Epithelial cell of esophagus (primary cell): ENCODE measurements at places on chromosomes 1 and 21.
A peak's percentile ranks its signal among the peaks of the same experiment; 100 is the strongest.

DNA sequence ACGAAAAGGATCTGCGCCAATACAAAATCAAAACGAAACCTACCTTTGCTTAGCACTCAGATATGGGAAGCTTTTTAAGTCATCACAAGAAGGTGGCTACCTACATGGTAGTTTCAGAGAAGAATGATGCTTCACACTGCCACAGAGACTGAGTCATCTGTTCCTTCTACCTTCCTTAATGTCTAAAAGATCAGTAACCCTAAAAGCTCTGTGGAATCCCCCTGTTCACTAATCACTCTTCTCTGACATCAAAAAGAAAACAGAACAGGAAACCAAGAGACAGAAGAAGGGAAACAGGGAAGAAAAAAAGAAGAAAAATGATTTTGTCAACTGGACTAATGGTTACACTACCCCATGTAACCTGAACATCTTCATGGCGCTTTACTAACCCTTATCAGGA is 177.2 kb downstream of the SMYD3 start:
- peak; percentile 7 for DNase-seq

DNA sequence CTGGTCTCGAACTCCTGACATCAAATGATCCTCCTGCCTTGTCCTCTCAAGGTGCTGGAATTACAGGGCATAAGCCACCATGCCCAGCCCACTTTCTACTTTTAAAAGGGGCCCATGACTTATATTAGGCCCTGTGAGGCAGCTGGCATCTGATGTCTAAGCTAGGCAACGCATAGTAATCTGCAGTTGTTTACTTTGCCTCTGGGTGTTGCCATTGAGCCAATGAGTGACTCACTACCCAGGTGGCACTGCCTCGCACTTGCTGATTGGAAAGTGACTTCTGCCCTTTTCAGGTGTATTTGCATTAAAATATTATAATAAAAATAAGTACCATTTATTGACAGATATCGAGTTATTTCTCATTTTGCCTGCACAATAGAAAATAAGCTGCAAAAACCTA is 84.9 kb downstream of the KIF14 start:
- DNase-seq, result peak; percentile 86

GRCh38 chr1:238985312-238985711 is 401.1 kb upstream of the CHRM3 start:
- peak; percentile 46 for DNase-seq

DNA sequence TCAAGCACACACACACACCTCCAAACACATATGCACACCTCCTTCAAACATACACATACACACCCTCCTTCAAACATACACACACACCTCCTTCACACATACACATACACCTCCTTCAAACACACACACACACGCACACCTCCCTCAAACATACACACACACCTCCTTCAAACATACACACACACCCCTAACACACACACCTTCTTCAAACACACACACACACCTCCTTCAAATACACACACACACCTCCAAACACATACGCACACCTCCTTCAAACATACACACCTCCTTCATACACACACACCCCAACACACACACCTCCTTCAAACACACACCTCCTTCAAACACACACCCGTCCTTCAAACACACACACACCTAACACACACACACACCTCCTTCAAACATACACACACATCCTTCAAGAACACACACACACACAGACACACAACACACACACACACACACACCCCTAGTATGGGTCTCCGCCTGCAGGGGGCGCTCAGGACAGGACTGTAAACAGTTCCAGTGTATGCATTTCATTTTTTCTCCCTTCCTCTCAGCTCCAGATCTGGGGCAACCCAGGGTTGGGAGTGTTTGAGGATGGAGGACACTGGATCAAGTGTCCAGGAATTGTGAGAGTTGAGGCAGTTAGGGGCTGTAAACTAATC is 12.1 kb downstream of the LGR6 start:
- DNase-seq, result no peak

GRCh38 chr1:51897699-51898031 is 19.1 kb upstream of the NRDC start:
- peak; percentile 92 for DNase-seq

DNA sequence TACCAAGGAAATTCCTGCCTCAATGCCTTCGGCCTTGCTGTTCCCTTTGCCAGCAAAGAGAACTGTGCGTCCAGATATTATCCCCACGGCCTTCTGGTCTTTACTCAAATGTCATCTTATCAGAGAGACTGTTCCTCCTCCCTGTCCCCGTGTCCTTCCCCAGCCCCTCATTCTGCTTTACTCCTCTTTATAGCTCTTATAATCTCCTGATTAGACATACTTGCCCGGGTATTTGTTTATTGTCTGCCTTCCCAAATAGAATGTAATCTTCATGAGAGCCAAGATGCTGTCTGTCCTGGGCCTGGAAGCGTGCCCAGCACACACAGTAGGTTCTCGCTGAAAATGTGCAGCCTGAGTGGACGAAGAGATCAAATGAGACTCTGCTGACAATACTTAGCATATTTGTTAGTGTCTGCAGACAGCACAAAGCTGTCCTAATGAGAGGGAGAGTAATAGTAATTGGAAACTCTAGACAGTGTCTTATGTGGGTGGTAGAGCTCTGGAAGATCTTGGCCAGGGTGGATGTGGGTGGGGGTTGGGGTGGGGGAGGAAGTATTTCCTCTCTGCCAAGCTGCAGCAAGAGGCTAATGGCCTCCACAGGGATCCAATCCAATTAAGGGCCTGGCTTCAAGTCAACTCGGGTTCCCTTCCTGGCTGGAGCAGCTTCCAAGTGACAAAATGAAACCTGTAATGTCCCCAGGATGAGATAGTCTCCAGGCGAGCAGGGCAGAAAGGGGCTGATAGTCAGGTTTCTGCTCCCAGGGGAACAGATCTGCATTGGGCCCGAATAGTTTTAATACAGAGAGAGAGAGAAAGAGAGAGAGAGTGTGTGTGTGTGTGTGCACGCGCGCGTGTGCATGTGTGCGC is 9.5 kb upstream of the CLIC4 start:
- DNase-seq, result no peak

GRCh38 chr1:64487061-64487460 is 17.1 kb downstream of the CACHD1 start:
- peak; percentile 21 for DNase-seq

- DNase-seq, result peak; percentile 65
Observed at GRCh38 chr1:27001570-27002360, 8.3 kb downstream of the TRNP1 start.

DNA sequence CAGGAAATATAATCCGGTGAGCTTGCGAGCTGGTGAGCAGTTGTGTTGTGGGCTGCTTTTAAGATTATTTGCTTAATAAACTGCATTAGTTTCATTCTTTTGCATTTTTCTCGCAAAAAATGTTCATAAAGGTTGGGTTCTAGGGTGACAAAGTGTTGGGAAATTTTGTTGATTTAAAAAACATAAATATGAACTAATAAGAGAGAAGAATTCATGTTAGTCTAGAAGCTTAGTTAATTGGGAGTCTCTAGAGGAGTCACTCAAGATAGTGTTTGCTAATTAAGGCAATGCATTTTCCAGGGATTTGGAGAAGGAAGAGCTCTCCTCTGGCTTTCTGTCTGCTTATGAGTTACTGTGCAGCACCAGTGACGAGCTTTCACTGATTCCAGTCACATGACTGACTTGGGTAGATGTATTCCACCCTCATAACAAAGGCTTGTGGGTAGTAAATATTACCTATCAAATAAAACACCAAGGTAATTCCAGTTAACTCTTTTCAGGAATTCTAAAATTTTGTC is 417.0 kb downstream of the PTBP2 start:
- no peak for DNase-seq

- DNase-seq, result no peak
Observed at GRCh38 chr1:190578017-190578416, 100.4 kb upstream of the BRINP3 start.

- DNase-seq, result no peak
Observed at GRCh38 chr1:40742363-40743061, 41.1 kb upstream of the KCNQ4 start.

- DNase-seq, result no peak
Observed at GRCh38 chr1:116234429-116234828, 123.2 kb downstream of the MAB21L3 start.

DNA sequence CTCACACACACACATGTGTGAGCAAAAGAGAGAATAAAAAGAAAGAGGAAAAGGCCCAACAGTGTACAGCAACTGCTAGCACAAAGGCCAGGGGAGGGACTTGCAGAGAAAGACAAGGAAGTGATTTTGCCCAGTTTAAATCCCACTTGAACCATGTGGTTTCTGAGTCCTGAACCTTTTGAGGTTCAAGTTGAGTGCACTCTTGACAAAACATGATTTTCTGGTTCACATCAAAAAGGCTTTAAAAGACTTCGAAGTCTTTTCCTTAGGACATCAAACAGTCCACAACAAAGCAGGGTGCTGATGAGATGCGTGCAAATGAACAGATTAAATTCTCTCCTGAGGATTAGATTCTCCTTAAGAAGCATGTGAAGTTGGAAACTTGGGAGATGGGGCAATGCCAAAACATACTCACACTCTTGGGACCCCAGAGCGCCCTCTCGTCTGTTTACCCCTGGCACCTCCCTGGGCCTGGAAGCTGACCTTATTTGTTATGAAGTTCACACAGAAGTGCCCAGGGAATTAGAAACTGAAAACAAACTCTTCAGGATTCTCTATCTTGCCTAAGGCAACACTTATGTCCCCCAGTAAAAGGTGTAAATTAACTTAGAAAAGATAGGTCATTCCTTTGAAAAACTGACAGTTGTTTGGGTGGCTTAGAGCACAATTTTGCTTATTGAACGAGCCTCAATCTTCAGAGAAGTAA is 31.5 kb downstream of the RNF220 start:
- DNase-seq, result no peak

- no peak for DNase-seq
Observed at GRCh38 chr1:62726011-62726442, 37.8 kb upstream of the DOCK7 start.

DNA sequence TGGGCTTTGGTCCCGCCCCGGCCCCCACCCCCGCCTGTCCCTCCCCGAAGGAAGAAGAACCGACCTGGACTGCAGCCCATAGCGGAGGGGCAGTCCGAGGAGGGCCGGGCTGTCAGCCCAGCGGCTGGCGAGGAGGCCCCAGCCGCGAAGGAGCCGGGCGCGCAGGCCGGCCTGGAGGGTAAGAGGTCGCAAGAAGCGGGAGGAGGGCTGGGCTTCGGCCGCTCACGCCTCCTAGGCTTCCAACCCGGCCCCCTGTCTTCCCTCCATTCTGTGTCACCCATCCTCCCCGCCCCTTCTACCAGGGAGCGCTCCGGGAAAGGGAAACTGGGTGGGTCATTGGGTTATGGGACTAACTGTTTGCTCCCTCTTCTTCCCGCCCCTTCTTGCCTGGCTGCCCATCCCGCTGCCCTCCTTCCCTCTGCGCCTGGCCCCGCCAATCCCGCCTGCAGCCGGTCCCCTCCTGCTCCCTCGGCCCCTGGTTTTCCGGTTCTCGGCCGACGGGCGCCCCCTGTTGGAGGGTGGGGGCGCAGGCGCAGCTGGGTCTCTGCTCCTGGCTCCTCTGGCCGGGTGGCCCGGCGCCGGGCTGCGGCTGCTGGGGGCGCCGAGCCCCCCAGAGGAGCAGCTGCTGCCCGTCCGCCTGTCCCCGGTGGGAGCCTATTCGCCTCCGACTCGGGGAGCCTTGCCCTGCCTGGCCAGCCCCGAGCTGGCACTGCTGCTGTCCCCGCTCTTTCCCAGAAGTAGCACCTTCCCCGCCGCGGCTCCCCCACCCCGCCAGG is 2.4 kb downstream of the RUSC1 start:
- DNase-seq, result peak; percentile 87
